Cerebellum (tissue), 4 donors: ENCODE measurements at places on chromosomes 3 and 15. TPM values are rescaled to one million over a fixed set of nuclear protein-coding genes. Genes with fewer than 3 reads are reported as not detected.

GRCh38 chr3:162569314-162569713 lies 1072.7 kb downstream of the OTOL1 start:
- no peak for DNase-seq

- DNase-seq, result no peak
Observed at GRCh38 chr15:47003568-47003967, 713.7 kb upstream of the SEMA6D start.

DNA sequence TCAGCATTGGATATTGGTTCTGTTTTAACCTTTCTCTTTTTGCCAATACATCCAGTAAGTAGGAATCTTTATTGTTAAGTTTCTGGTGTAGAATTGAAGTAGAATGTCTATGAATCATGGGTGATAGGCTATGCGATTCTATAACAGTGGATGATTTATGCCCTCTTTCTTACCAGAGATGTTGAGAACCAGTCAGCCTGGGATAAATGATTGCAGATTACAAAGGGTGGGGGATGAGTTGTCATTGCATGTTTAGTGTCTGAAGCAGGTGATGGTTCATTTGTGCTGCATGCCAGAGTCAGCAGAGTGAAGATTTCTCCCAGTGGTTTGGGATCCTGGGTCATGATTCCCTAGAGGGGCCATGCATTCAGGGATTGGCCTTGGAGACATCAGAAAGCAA lies 14.3 kb downstream of the RETNLB start:
- no peak for DNase-seq

DNA sequence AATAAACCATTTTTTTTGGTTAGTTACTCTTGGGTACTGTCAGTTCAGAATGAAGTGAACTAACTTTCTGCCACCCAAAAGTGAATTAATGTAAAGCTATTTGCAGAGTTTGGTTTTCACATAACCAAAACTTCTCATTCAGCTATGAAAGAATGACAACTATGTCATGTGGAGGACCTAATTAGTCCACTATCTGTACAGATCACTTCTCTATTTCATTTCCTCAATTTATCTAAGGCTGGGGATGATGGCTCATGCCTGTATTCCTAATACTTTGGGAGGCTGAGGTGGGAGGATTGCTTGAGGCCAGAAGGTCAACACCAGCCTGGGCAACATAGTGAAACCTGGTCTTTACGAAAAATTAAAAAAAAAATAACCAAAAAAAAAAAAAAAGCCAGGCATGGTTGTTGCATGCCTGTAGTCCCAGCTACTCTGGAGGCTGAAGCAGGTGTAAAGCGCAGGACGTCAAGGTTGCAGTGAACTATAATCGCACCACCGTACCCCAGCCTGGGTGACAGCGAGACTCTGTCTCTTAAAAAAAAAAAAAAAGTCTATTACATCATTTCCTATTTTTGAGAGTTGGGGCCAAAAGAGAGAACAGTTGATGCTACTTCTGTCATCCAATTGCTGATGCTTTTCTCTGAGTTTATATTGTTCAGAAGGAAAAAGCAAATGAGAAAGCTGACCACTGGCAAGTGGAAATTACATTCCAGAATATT lies 8.7 kb downstream of the HYPK start:
- no peak for DNase-seq

DNA sequence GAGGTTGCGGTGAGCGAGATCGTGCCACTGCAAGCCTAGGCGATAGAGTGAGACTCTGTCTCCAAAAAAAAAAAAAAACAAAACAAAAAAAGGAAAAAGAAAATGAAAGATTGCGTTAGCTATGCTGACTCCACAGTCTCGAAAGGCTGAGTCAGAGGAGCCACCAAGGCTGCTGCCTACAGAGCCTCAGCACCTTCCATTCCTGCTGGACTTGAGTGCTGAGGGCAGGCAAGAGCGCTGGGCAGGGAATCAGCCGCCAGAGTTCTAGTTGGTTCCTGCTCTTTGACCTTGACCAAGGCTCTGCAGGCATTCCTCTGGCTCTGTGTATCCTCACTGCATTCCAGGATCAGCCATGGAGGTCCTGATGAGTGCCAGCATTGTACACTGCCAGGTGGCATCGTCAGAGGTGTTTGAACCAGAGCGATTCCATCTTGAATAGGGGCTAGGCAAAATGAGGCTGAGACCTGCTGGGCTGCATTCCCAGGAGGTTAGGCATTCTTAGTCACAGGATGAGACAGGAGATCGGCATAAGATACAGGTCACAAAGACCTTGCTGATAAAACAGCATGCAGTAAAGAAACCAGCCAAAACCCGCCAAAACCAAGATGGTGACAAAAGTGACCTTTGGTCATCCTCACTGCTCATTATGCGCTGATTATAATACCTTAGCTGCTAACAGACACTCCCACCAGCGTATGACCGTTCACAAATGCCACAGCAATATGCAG lies 5.9 kb downstream of the MESP2 start:
- DNase-seq, result no peak

GRCh38 chr3:185936273-185936629 lies 1.6 kb downstream of the TRA2B start:
- no peak for DNase-seq

- DNase-seq, result no peak
Observed at GRCh38 chr3:77933926-77934325, 894.0 kb downstream of the ROBO2 start.

GRCh38 chr3:541062-541801 lies 344.7 kb downstream of the CHL1 start:
- no peak for DNase-seq

The IP6K2 gene
- total RNA-seq, result 122 TPM

The SLC28A2 gene
- total RNA-seq, result not detected

The PCOLCE2 gene
- 12.6 TPM for total RNA-seq

The APEH gene
- 58.3 TPM for total RNA-seq

The GOLIM4 gene
- 36.6 TPM for total RNA-seq

The PPP1R14D gene
- not detected for total RNA-seq
